Stimulated activated CD8-positive, alpha-beta memory T cell treated with anti-CD3 and anti-CD28 coated beads, Interleukin-2, amount 100 ng/mL, for 1 hour (primary cell): ENCODE measurements at places on chromosomes 3 and 15.

DNA sequence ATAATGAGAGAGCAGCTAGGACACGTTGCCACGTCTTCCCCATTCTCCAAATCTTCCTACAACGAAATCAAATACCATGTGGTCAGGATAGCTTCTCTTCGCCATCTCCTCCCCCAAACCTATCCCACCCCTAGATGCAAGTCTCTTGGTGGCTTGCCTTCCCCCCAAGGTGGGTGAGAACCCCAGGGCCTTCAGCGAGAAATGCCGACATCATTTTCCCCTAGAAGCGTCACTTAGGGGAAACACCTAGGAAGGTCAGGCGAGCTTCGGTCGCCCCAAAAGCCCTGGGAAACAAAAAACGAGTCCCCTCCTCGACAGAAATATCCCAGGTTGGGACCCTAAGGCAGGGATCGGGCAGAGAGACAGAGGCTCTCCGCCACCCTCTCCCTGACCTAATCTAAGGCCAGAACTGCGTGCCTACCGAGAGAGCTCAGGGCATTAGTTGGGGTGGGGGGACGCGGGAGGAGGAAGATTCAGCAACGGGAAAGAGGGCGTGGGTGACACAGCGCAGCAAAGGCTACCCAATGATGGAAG lies 502 bp downstream of the DPH3 start:
- no peak for DNase-seq

- DNase-seq, result no peak
Observed at GRCh38 chr15:57370929-57371328, 5.4 kb upstream of the CGNL1 start.

- no peak for DNase-seq
Observed at GRCh38 chr3:70386043-70386442, 73.6 kb upstream of the MDFIC2 start.

- DNase-seq, result no peak
Observed at GRCh38 chr3:72127844-72128243, 342.9 kb upstream of the PROK2 start.

DNA sequence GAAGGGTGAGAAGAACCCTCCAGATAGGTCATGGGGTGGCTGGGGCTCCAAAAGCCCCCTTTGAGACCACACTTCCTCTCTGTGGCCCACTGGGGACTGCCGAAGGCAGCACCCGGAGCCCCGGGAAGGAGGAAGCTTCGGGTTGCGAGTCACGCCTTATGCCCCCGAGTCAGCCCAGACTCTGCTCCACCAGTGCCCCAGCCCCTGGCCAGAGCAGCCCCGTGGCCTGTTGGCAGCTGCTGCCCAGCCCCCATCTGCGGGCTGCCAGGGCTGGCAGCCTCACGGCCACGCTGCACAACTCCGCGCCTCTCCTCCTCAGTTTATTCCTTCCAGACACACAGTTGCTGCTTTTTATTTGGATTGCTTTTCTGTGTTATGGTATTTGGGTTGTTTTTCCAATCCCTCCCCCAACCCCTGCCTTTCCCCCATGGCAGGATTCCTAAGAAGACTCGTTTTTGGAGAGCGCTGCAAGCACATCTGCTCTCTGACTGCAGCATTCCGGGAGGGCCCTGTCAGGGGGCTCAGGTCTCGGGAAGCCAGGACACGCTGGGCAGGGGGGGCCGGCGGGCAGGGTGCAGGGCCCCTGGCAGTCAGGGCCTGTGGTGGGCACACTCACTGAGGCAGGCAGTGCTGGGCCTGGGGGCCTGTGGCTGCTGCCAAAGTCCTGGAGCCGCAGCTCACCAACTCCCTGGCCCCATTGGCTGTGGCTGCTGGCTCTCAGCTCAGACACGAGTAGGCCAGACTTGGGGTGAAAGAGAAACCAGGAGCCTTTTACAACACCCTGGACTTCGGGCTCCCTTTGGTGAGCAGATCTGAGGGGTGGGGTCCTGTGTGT lies 20.2 kb downstream of the MAGEF1 start:
- DNase-seq, result no peak
